ENCODE measurements at places on chromosomes 7 and 10.

GRCh38 chr10:109914966-109915365 lies 8.3 kb downstream of the XPNPEP1 start:
- no peak for DNase-seq

DNA sequence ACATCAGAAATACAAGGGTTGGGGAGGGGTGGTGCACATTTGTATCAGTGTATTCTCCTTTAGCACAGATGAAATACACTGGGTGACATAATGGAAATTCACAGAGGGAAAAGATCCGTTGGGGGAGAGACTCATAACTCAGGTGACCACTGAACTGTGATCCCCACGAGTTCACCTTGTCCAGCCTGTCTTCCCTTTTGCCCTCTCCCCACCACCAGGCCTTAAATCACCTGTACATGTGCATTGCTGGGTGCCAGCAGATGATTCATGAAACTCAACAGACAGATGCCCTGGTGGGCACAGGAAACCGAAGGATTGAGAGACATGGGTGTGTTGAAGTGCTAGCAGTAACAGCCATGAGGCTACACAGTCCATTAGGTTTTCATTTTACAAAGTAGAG lies 253.3 kb downstream of the PLXNA4 start:
- no peak for DNase-seq

- no peak for DNase-seq
Observed at GRCh38 chr10:15222511-15222910, 54.0 kb upstream of the NMT2 start.

GRCh38 chr10:98029149-98030092 lies 1.0 kb downstream of the CRTAC1 start:
- DNase-seq = no peak

- no peak for DNase-seq
Observed at GRCh38 chr10:80498833-80499741, 38.6 kb upstream of the SH2D4B start.

GRCh38 chr10:381805-382204 lies 246.6 kb downstream of the ZMYND11 start:
- DNase-seq = no peak

- DNase-seq = no peak
Observed at GRCh38 chr7:104791080-104791479, 222.9 kb upstream of the KMT2E start.

DNA sequence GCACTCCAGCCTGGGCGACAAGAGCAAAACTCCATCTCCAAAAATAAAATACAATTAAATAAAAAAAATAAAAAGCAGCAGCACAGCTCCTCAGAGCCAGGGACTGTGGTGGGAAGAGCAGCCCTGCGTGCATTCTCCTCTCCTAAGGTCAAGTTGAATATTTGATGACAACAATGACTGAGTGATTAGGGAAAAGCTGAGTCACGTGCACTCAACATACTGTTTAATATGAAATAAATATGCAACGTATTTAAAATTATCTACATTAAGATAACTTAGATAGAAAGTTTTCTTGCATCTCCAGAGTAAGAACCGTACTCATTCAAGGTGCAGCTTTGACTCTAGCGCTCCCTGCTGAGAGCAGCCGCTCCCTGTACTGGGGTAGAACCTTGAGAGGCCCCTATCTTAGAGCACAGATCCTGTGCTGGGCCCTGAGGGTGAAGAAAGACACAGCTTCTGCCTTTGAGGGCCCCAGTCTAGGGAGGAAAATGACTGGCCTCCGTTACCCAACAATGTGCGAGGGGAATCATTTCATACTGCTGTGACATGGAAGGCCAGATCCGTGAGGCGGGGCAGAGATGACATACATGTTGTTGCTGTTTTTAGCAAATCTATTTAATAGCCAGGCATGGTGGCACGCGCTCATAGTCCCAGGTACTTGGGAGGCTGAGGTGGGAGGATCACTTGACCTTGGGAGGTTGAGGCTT lies 81.1 kb downstream of the SVIL start:
- no peak for DNase-seq

- DNase-seq = no peak
Observed at GRCh38 chr7:130463553-130464434, 23.0 kb upstream of the CEP41 start.

DNA sequence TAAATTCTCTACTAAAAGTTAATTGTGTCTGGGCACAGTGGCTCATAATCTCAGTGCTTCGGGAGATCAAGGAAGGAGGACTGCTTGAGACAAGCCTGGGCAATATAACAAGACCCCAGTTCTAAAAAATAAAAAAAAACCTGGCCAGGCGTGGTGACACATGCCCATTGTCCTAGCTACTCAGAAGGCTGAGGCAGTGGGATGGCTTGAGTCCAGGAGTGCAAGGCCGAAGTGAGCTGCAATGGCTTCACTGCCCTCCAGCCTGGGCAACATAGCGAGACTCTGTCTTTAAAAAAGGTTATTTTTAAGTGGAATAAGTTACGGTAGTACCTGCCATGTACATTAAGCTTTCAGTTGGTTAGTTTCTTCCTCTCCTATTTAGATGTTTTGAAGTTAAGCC lies 28.9 kb downstream of the CDK14 start:
- no peak for DNase-seq

- no peak for DNase-seq
Observed at GRCh38 chr10:74026428-74027015, 28.6 kb downstream of the VCL start.

GRCh38 chr10:13685885-13686284 lies 99.1 kb downstream of the PRPF18 start:
- DNase-seq = no peak

- no peak for DNase-seq
Observed at GRCh38 chr10:103632247-103632642, 138.7 kb downstream of the NEURL1 start.

GRCh38 chr10:12512332-12513002 lies 163.1 kb downstream of the CAMK1D start:
- no peak for DNase-seq

DNA sequence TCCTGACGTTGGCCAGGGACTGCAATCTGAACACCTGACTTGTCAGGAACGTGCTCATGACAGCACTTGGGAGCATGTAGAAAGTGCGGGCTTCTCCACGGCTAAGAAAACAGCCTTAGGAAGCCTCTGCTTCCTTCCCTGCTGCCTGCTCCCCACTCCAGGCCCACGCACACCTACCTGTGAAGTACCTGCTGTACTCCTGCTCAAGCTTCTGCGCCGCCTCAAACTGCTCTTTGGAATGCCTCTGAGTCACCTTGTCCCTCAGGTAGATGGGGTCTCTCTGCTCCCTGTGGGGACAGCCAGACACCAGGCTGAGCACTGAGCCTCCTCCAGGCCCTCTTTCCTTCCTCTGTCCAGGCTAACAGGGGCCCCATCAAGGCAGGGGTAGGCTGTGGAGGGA lies 132.7 kb downstream of the DLG5 start:
- DNase-seq = no peak

- no peak for DNase-seq
Observed at GRCh38 chr10:1049425-1049958, 573 bp upstream of the IDI1 start.

- DNase-seq = no peak
Observed at GRCh38 chr7:23470330-23471105, at the start of gene IGF2BP3. Gene IGF2BP3, minus strand, starts transcription at chr7:23470491. Its CDS starts 381 bp downstream, at chr7:23470110.

- no peak for DNase-seq
Observed at GRCh38 chr7:100091411-100092181, 2.8 kb downstream of the COPS6 start.

Data from stimulated activated CD4-positive, alpha-beta T cell treated with anti-CD3 and anti-CD28 coated beads, Interleukin-1b, Interleukin-23, amount 100 ng/mL, for 1 hour (primary cell).